Common myeloid progenitor, CD34-positive (primary cell): ENCODE measurements at places on chromosomes 1 and 21.

GRCh38 chr1:203581841-203582240 is 44.8 kb upstream of the ATP2B4 start:
- no peak for DNase-seq

DNA sequence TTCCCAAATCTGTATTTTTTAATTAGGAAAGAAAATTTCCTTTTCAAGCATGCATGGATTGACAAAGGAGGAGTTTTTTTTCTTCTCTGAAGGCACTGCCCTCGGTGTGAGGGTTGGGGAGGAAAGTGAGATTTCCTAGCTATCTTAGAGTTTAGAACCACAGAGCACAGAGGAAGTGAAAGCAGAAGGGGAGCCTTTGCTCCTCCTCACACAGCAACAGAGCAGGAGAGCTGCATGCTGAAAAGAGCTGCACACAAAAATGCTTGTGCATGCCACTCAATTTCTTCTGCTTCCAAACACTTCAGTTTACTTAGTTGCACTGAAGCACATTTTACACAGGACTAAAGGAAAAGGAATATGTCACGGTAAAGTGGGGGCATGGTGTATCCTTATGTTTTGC is 308.1 kb downstream of the GPATCH2 start:
- no peak for DNase-seq

GRCh38 chr1:17213148-17213781 is 8.3 kb downstream of the PADI1 start:
- no peak for DNase-seq

- peak; percentile 52 for DNase-seq
These were observed 46.0 kb downstream of the KCNK2 start for GRCh38 chr1:215128504-215128903.

GRCh38 chr1:118275472-118276115 is 90.6 kb upstream of the SPAG17 start:
- no peak for DNase-seq

- DNase-seq, result no peak
These were observed 154.8 kb upstream of the COL6A1 start for GRCh38 chr21:45826676-45827301.

GRCh38 chr1:152960452-152961044 is 9.9 kb upstream of the SPRR4 start:
- peak; percentile 8 for DNase-seq

DNA sequence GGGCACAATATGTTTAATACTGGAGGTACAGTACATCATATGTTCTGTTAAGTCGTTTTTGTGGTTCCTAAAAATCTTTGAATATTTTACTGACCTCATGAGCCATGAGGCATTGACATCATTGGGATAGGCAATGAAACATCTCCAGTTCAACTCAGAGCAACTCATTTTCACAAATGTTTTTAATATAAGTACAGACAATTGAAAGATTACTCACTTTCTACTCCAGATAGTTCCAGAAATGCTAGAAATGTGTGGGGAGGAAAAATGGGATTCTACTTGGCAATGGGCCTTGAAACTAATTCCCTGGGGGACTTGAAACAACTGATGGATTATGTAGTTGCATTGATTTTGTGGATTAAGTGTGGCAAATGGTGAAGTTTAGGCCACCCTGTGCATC is 7.2 kb upstream of the C8B start:
- DNase-seq, result no peak

- no peak for DNase-seq
These were observed 61.3 kb downstream of the H3-3A start for GRCh38 chr1:226123591-226124471.

- DNase-seq, result no peak
These were observed 19.3 kb downstream of the PTPN14 start for GRCh38 chr1:214532070-214532469.

DNA sequence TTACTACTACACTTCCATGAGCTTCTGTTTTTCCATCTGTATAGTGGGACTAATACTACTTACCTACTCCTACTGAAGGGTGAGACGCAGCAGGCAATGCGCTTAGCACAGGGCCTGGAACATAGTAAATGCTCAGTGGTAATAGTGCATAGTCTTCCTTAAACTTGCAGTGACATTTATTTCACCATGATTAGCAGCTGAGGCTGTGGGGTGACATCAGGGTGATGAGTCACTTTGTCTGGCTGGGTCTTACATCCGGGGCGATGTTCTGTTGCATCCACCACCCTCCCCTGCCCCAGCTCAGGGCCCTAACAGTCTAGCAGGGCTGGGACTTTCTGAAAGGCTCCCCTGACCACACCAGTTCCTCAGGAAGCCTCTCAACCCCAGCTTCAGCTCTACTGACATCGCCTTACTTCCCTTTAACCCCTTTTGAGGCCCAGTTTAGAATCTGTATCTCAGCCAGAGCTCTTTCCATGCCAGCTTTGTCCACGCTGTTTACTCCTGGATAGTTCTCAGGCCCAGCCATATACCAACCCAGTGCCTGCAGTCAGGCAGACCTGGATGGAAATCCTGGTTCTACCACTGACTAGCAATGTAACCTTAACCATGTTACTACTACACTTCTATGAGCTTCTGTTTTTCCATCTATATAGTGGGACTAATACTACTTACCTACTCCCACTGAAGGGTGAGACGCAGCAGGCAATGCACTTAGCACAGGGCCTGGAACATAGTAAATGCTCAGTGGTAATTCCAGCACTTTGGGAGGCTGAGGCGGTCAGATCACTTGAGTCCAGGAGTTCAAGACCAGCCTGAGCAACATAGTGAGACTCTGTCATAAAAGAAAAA is 66.3 kb downstream of the CD58 start:
- peak; percentile 98 for DNase-seq

DNA sequence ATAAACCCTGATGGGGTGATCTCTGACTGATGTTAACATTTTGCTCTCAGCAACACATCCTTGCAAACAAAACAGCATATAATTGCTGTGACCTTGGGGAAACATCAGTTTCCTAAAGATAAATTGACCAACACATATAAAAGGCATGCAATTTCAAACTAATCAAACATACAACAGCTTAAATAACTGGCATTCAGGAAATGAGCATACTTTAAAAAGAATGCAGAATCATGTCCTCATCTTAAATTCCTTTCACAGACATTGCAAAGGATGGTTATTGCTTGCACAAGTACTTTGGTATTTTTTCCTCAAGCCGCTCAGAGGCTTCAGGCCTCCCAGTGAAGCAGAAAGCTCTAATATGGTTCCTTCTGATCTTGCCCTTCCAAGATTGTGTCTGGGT is 53.4 kb upstream of the RGS18 start:
- peak; percentile 67 for DNase-seq

GRCh38 chr1:115114308-115114707 is 25.0 kb upstream of the TSPAN2 start:
- no peak for DNase-seq

- no peak for DNase-seq
These were observed 745 bp downstream of the RCSD1 start for GRCh38 chr1:167630568-167631385.

DNA sequence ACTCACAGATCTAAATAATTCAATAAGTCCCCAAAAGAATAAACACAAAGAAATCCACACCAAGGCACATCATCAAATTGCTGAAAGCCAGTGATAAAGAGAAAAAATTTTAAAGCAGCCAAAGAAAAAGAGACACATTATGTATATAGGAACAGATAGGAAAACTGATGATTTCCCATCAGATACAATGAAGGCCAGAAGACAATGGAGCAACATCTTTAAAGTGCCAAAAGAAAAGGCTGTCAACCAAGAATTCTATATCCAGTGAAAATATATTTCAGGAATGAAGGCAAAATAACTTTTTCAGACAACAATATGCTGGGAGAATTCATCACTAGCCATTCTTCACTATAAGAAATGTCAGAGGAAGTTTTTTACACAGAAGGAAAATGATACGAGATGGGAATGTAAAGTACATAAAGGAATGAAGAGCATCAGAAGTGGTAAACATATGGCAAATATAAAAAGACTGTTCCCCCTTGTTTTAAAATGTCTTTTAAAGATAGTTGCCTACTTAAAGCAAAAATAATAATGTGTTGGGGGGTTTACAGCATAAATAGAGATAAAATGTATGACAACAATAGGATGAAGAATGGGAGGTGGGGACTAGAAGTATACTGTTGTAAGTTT is 9.4 kb upstream of the MYOG start:
- peak; percentile 12 for DNase-seq

- DNase-seq, result no peak
These were observed 5.2 kb upstream of the LRRC53 start for GRCh38 chr1:74517599-74518051.

- no peak for DNase-seq
These were observed 9.9 kb upstream of the CCN1 start for GRCh38 chr1:85570446-85571180.

GRCh38 chr1:209208648-209209047 is 374.9 kb upstream of the CAMK1G start:
- DNase-seq, result no peak

DNA sequence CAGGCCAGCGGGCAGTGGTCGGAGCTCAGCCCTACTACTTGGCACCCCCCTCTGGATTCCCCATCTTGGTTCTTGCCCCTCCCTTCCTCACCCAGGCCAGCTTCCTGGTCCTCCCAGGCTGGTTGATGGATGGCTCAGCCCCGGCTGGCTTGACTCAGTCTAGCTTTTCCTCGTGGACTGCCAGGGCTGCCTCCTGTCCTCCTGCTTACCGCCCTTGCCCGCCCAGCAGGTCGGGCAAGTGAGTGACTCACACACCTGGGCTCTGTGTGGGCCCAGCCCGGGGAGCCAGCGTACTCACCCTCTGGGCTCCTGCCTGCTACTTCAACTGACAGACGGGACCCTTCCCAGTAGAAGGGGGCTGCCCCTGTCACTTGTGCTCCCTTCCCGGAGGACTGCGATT is 19.5 kb upstream of the ARHGEF10L start:
- DNase-seq, result no peak

- DNase-seq, result peak; percentile 91
These were observed 5.9 kb downstream of the CLCA2 start for GRCh38 chr1:86429835-86430234.

- peak; percentile 56 for DNase-seq
These were observed 7.9 kb downstream of the SPSB1 start for GRCh38 chr1:9300573-9300972.

GRCh38 chr1:31152181-31152795 is 86.8 kb upstream of the PUM1 start:
- DNase-seq, result peak; percentile 18

- no peak for DNase-seq
These were observed 890.9 kb downstream of the MRPL39 start for GRCh38 chr21:24716281-24716918.

GRCh38 chr21:43808367-43808766 is 19.0 kb downstream of the RRP1 start:
- no peak for DNase-seq

- DNase-seq, result no peak
These were observed 11.0 kb downstream of the ZMYM4 start for GRCh38 chr1:35279555-35279904.

DNA sequence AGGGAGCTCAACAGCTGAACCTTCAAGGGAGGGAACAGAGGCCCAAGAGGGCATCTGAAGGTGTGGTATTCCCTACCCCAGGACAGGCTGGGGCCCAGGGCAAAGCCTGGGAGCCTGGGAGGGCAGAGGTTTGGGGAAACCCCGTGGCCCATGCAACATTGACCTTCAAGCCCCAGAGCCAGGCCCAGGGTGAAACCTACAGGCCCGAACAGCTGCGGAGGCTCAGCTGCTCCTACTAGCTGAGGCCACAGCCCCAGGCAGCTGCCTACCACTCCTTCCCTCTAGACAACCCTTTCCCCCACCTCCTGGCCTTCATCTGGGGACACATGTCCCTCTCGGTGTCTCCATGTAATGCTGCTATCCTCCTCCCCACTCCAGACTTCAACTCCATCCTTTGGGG is 3.2 kb downstream of the LAD1 start:
- no peak for DNase-seq

DNA sequence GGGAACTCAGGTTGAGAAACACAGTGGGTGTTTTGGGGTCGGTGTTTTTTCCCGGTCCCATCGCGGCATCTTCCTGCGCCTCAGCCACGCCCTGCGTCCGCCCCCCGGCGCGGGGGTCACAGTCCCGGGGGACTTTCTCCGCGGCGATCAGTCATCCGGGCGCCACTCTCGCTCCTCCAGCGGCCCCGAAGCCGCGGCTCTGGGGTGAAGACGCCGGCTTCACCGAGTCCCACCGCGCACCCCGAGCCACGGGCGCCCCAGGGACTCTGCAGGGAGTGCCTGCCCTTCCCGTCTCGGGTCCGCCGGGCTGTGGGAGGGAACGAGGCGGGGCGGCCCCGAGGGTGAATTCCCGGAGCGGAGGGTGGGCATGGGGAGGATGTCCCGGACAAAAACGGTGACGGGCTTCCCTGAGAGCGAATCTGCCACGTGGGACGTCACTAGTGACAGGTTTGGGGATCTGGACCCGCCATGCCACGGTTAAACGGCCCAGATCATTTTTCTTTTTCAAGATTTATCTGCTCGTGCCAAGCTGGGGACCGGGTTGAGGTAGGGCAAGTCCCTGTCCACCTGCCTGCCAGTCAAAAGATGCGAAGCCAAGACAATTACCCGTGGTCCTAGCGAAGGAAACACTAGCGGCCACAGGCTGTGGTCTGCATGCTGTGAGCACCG is 717 bp upstream of the BATF3 start:
- DNase-seq, result no peak

GRCh38 chr1:18716112-18716784 is 85.6 kb downstream of the PAX7 start:
- peak; percentile 13 for DNase-seq

DNA sequence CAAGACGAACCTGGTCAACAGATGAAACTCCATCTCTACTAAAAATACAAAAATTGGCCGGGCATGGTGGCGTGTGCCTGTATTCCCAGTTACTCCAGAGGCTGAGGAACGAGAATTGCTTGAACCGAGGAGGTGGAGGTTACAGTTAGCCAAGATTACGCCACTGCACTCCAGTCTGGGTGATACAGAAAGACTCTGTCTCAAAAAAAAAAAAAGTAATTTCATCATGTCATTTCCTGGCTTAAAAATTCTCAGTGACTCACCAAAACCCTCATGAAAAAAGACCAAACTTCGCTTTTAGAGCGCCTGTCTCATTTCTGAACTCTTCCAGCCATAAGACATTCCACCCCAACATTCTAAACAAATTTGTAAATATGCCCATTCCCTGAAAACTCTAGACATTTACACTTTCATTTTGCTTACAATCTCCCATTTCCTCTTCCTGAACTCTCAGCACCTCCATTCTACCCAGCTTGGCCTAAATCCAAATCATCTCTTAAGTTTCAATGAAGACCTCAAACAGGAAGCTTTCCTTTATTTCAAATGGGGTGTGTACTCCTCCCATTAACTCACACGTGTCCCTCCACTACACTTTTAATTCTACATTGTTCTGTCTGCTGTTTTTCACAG is 50.5 kb upstream of the PRRC2C start:
- peak; percentile 88 for DNase-seq

- no peak for DNase-seq
These were observed 29.6 kb downstream of the NVL start for GRCh38 chr1:224300346-224300745.
